ENCODE measurements at places on chromosomes 11 and 22.

- peak; percentile 69 for DNase-seq
Observed at GRCh38 chr11:2194877-2195755, 23.5 kb upstream of the TH start.

DNA sequence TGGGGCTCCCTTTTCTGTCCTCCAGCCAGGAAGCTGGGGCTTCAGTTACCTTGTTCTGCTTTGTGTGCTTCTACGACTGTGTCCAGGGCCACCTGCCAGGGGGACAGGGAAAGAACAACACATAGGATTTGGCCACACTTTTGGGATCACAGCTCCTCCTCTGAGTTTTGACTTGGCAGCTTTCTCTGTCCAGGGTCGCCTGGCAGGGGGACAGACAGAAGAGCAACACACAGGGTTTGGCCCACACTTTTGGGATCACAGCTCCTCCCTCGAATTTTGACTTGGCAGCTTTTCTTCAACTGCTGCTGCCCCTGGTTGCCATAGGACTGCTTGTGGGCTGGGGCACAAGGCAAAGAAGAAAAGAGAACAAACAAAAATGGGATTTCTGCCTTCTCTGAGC is 19.1 kb downstream of the INCENP start:
- DNase-seq: no peak

DNA sequence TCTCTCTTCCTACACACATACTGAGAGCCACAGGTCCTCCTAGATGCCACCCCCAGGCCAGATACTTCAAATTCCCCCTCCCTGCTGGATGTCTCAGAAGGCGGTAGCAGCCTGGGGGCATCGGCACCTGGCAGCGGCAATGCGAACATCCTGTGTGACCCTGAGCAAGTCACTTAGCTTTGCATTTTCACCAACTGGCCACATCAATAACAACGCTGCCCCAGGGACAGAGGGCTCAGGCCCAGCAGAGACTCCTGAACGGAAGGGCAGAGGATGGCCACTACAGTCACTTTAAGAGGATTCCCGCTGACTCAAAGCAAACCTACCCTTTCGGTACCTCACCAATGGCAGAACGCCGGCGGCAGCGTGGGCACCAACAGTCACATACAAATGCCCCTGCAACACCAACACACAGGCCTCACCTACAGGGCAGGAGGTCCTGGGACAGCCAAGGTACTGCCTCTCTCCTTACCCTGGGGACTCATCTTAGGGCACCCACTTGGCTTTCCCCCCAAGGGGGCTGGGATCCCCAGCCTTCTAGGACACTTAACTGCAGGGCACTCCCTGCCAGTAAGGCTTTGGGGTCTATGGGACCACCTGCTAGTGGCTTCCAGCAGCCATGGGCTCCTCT is 1.6 kb downstream of the LMO1 start:
- DNase-seq: no peak

- no peak for DNase-seq
Observed at GRCh38 chr11:74459584-74459983, 7.8 kb downstream of the KCNE3 start.

GRCh38 chr11:114296605-114297372 is 590 bp downstream of the NNMT start:
- DNase-seq: no peak

DNA sequence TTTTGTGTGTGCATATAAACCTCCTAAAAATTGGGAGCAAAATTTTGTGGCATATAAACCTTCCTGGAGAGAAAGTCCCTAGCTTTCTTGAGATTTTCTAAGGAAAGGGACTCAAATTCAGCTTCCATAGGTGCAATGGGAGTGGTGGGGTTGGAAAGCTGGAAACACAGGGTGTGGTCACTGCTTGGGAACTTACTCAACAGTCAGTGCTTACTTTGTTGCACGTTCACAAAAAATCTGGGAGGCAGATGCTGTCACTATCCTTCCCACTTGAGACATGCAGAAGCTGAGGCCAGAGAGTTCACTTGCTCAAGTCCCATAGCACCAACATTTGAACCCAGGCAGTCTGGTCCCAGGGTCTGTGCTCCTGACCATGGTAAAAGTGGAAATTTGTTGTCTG is 3.9 kb upstream of the CATSPERZ start:
- DNase-seq: no peak

DNA sequence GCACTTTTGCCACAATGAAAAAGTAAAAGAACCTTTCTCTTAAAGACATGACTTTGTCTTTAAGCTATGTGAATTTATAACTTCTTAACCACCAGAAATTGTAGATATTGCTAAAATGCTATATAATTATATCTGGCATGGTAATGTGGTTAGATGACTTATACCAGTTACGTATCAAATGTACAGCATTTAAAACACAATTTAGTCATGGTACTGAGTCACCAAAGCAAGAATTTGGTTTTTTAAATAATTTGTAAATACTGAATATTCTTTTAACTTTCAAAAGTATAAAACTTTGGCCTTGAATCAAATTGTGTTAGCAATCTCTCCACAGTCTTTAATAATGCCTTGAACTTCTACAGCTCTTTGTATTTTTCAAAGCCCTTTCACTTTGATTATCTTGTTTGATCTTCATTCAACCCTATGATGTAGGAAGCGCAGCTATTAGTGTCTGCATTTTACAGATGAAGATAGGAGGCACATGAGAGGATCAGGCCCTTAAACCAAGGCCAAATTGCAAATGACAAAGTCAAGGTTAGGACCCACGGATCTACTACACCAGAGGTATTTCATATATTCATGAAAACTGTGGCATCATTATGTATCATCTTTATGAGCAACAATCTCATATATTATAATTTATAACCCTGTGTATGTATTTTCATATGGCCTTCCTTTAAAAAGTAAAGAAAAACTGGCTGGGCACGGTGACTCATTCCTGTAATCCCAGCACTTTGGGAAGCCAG is 4.4 kb upstream of the SYTL2 start:
- no peak for DNase-seq

DNA sequence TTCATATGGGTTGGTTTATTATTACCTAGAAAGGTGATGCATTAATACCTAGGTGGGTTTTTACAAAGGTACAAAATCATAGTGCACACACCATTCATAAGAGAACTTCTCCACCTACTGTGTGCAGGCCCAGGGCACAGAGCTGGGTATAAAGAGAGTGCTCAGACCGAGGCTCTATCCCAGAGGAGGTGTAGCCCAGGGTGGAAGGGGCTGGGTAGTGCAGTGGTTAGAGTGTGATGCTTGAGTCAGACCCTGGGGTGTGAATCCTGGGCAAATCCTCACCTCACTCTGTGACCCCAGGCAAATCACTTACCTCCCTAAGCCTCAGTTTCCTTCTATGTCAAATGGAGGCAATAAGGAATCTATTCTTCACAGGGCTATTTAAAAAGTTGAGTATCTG is 32.2 kb downstream of the PARVG start:
- DNase-seq: no peak

- no peak for DNase-seq
Observed at GRCh38 chr11:28245131-28245530, 136.9 kb downstream of the METTL15 start.

DNA sequence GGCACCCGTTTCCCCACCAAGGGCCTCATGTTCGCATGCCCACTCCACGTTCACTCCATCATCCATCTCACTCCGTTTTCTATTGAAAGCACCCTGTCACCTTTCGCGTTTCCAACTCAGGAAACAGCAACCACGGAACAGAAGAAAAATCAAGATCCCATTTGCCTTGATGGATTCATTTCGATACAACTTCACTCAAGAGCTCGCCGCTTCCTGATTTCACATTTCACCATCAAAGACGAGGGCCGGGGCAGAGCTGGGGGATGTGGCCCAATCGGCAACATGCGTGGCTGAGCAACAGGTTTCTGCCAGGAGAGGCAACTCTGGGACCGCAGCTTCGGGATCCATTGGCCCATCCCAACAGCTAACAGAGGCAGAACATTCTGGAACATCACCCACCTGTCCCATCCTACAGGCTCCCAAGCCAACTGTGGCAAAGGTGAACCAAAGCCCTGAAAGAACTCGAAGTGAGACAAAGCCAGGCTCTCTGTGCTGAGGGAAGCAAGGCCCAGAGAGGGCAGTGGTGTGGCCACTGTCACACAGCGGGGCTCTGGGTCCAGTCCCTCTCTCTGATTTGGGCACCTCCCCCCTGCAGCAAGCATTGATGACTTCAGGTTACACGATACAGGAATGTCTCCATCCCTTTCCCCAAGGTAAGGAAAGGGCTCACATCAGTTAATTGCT is 36.2 kb upstream of the CD5 start:
- DNase-seq: no peak

DNA sequence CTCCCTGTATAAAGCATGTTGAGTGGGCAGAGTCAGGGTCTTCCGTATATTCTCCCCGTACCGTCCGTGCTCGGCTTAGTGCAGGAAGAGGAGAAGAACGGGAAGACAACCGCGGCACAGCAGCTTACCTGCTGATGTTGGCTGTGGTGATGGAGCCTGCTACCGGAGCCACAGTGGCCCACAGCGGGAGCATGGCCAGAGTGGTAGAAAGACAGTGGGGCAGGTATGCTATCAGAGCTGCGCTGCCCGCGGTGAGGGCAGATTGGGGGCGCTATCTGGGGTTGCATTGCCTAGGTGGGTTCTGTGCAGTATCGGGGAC is 120.7 kb upstream of the VPREB1 start:
- no peak for DNase-seq

DNA sequence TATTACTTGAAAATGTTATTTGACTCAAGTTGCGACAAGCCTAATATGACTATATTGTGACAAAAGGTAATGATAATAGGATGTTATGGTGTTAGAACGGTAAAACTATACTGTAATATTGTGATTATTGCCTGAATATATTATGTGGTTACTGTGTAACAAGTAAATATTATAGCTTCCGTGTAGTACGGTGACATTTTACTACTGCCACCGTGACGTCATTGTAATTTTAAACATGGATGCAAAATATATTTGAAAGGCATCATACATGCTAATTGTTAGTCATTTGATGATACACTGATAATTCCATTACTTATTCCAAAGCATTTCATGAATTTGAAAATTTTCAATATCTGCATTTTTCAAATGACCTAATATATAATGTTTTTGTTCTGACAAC is 2.5 kb downstream of the ELP4 start:
- no peak for DNase-seq

DNA sequence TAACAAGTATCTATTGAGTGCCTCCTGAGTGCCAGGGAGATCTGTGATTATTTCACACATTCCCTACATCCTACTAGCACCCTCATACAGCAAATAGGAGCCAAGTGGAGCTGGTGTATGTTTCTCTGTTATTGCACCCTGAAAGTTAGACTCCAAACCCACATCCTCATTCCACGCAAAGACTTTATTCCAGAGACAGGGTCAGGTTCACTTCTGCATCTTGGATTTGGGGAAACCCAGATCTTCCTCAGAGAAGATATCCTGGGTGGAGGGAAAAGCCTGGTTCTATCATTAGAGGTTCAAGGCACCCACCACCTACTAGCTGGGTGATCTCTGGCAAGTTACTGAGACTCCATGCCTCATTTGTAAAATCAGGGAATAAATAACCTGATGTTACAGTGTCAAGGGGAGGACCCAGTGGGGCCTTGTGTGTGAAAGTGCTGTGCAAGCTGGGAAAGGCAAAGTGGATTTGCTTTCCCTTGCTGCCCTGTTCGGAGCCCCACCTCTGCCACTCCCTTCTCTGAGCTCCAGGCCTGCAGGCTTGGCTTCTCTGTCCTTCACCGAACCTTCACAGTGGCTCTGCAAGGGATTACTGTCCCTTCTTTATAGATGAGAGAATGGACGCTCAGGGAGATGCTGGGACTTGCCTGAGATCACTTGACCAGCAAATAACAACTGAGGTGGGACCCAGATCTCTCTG is 991 bp upstream of the SLCO2B1 start:
- DNase-seq: no peak

GRCh38 chr11:71964641-71965040 is 34.1 kb upstream of the IL18BP start:
- DNase-seq: no peak

DNA sequence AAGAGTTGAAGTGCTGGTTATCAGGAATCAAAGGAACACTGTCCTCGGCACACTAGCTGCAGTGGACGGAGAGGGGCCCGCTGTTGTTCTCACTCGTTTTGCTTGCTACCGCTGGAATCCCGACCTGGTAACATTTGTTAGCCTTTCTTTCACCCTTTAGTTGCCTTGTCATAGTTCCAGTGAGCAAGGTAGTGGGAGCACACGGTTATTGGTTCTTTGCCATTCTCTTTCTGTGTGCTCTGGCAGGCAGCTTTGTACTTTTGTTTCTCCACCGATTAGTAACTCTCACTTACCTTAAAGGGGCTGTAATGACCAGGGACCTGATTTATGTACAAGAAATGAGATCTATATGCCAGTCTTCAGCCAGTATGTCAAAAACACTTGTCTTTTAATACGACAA is 1.8 kb downstream of the DEPDC7 start:
- DNase-seq: no peak

DNA sequence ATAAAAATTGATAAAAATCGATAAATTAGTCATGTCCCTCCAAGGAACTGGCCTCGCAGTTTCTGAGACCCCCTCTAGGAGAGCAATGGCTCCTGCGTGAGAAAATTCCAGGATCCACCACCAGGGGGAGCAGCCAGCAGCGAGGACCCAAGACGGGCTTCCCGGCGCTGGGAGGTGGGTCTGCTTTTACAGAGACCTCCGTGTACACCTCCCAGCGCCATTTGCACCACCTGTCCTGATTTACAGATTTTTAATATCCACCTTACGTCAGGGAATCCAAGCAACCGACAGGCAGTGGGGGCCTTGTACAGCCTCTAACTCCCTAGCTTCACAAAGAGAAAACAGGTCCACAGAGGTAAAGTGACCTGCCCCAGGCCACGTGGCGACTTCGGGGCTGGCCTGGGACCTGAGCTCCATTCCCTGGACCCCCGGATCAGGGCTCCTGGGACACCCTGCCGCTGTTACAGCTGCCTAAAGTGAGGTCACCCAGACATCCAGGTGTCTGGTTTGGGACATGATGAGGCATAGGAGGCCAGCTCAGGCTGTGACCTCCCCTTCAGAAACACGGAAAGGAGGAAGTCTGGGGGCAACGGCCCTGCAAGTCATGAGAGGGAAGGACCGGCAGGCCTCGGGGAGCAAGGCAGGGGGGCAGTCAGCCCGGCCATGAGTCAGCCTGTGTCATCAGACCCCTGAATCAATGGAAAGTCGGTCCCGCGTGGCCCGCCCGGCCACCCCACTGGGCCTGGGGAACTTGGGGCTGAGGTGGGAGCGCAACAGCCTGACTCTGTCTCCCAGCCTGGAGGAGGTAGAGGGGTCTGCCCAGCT is 3.5 kb downstream of the OSM start:
- DNase-seq: peak; percentile 90

DNA sequence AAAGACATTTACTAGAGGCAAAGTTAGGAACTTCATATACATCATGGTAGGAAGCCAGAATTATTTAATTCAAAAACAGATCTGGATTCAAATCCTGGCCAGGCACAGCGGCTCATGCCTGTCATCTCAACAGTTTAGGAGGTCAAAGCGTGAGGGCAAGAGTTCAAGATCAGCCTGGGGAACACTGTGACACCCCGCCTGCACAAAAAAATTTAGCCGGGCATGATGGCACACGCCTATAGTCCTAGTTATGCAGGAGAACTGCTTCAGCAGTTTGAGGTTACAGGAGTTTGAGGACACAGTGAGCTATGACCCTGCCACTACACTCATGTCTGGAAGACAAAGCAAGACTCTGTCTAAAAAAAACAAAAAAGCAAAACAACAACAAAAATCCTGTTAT is 8.9 kb downstream of the MRTFA start:
- no peak for DNase-seq
